Kidney (tissue), 22 donors: ENCODE measurements at places on chromosomes 11 and 22. TPM values are rescaled to one million over a fixed set of nuclear protein-coding genes. Genes with fewer than 3 reads are reported as not detected.
A peak's percentile ranks its signal among the peaks of the same experiment; 100 is the strongest.

GRCh38 chr11:13209379-13209778 lies 68.2 kb upstream of the BMAL1 start:
- no peak for DNase-seq
- no peaks in the 10 kb centered on the region for H3K36me3 ChIP-seq
- no peak overlapping the region for H3K4me3 ChIP-seq
- H3K27me3 ChIP-seq, result no peaks in the 10 kb centered on the region
- no peaks in the 10 kb centered on the region for H3K4me1 ChIP-seq

DNA sequence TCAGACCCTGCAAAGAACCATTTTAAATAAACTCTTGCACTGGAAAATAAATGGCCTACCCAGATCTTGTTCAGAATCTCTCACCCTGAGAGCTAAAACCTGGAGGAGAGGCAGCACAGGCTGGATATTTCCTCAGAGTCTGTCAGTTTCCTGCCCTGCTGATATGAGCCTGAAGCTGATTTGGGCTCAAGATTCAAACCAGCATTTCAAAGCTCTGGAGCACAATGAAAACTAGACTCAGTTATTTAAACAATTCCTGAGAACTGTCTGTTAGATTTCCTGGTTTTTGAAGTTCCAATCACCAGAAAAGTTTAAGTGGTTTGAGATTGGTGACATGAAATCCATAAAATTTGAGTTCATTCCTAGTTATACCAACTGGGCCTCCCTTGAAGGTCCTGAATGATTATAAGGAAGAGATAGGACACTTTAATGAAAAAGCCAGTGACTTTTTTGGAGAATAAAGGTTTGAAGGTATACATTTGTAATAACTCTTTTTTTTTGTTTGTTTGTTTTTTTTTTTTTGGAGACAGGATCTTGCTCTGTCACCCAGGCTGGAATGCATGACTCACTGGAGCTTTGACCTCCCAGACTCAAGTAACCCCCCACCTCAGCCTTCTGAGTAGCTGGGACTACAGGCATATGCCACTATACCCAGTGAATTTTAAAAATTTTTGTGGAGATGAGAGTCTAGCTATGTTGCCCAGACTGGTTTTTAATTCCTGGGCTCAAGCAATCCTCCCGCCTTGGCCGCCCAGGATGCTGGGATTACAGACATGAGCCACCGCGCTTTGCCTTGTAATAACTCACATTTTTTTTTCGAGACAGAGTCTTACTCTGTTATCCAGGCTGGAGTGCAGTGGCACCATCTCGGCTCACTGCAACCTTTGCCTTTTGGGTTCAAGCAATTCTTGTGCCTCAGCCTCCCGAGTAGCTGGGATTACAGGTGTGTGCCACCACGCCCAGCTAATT lies 8.0 kb upstream of the ESAM start:
- H3K36me3 ChIP-seq, result no peaks in the 10 kb centered on the region
- DNase-seq, result no peak
- H3K27me3 ChIP-seq, result no peaks in the 10 kb centered on the region
- H3K27ac ChIP-seq, result no peak overlapping the region
- H3K4me1 ChIP-seq, result no peaks in the 10 kb centered on the region

DNA sequence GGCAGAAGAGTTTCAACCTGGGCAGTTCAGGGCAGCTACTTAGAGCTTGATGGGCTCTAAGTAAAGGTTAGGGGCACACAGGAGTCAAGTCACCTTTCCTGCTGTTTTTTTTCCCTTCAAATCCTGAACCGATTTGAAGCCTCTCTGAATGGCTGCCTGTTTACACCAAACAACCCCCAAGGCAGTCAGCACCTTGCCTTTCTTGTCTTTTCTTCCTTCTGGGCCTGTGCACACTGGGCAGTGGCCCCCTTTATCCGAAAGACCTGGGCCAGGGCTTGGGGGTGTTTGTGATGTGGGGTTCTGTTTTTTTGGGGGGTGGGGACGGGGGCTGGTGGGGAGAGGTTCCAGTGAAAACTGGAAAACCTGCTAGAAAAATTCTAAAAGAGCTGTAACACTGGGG lies 4.3 kb downstream of the RSPH14 start:
- no peak overlapping the region for H3K27ac ChIP-seq
- peaks cover 10% of the 10 kb centered on the region for H3K4me1 ChIP-seq
- H3K4me3 ChIP-seq, result no peak overlapping the region
- no peaks in the 10 kb centered on the region for H3K36me3 ChIP-seq
- DNase-seq, result no peak
- no peaks in the 10 kb centered on the region for H3K27me3 ChIP-seq

GRCh38 chr11:89608234-89608966 lies 101.7 kb upstream of the TRIM77 start:
- H3K4me3 ChIP-seq, result no peak overlapping the region
- no peak overlapping the region for H3K27ac ChIP-seq
- H3K36me3 ChIP-seq, result no peaks in the 10 kb centered on the region
- DNase-seq, result no peak

GRCh38 chr11:2781408-2782274 lies 81.8 kb upstream of the KCNQ1OT1 start:
- no peak overlapping the region for H3K27ac ChIP-seq
- no peak overlapping the region for H3K4me3 ChIP-seq
- H3K36me3 ChIP-seq, result no peaks in the 10 kb centered on the region

GRCh38 chr11:113632981-113633380 lies 73.1 kb downstream of the TMPRSS5 start:
- H3K4me3 ChIP-seq, result no peak overlapping the region
- no peak for DNase-seq
- no peak overlapping the region for H3K27ac ChIP-seq
- no peaks in the 10 kb centered on the region for H3K4me1 ChIP-seq
- H3K27me3 ChIP-seq, result no peaks in the 10 kb centered on the region

GRCh38 chr11:129117595-129118350 lies 74.4 kb downstream of the ARHGAP32 start:
- no peaks in the 10 kb centered on the region for H3K4me1 ChIP-seq
- no peaks in the 10 kb centered on the region for H3K36me3 ChIP-seq
- H3K27ac ChIP-seq, result no peak overlapping the region
- peak; percentile 71 for DNase-seq

DNA sequence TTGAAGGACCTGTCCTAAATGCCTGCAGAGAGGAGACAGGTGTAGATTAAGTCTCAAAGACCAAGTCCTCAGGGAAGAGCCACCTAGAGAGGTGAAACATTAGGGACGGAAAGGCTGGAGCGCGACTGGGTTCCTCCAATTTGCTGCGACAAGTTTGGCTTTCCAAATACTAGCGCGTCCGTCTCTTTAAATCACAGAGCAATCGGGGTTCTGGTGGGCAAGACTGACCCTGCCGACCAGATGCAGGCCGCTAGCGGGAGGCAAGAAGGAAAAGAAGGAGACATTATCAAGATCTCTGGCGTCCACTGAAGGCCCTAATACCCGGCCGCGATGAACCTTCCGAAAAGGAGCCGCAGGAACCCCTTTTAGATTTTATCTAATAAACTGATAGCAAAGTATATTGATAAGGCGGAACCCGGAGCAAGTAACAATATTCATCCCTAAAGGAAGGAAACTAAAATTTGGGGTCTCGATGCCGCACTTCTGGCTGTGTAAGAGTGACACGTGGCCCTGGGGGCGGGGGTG lies 128.2 kb upstream of the C11orf58 start:
- no peak overlapping the region for H3K4me3 ChIP-seq
- no peaks in the 10 kb centered on the region for H3K36me3 ChIP-seq
- no peaks in the 10 kb centered on the region for H3K4me1 ChIP-seq
- no peak overlapping the region for H3K27ac ChIP-seq
- DNase-seq, result peak; percentile 37

- no peaks in the 10 kb centered on the region for H3K36me3 ChIP-seq
- no peaks in the 10 kb centered on the region for H3K27me3 ChIP-seq
- H3K4me1 ChIP-seq, result no peaks in the 10 kb centered on the region
Observed at GRCh38 chr11:66987158-66987620, 12.1 kb downstream of the C11orf86 start.

DNA sequence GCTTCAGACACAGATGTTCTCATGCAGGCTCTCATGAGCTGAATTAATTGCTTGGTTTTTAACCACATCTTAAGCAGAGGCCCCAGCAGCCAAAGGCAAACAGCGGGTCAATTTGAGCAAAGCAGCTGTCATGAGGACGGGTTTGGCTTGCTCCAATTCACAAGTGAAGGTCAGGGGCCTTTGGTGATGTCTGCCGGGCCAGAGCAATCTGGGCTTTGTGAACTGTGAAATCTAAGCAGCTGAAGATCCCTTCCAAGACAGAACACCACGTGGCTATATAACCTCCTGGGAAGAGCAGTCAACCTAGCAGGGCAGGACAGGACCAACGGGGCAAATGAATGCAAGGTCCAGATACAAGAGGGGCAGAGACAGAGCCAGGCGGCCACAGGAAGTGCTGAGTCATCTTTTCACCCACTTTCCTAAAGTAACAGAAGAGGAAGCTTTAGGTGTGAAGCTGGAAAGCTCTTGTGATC lies 187.3 kb upstream of the B3GAT1 start:
- DNase-seq, result peak; percentile 13
- H3K27me3 ChIP-seq, result no peaks in the 10 kb centered on the region
- H3K4me3 ChIP-seq, result no peak overlapping the region
- no peak overlapping the region for H3K27ac ChIP-seq
- no peaks in the 10 kb centered on the region for H3K4me1 ChIP-seq

DNA sequence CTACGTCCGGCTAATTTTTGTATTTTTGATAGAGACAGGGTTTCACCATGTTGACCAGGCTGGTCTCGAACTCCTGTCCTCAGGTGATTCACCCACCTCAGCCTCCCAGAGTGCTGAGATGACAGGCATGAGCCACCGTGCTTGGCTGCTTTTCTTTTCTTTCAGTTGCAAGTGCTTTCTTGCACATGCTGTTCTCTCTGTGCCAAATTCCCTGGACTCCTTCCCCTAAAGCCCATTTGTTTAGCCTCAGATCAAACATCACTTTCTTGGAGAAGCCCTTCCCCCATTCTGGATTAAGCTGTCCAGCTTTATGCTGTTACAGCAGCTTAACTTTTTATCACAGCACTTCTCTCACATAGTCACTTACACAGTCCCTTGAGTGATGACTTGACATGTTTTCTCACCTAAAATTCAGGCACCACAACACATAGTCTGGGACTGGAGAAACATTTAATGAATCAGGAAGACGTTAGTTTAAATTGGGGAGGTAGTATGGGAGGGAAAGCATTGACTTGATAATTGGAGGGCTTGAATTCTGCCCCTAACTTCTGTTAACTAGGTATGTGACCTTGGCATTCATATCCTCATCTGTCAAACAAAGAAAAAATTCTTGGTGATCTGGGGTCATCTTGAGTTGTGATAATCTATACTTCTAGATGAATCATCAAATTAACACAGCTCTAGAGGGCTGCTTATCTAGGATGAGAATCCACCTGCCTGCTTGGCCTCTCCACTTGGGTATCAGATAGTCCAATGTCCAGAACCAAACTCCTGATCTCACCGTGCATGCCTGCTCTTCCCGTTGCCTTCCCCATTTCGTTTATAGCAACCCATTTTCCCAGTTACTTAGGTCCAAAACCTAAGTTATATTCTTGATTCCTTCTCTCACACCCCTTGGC lies 18.4 kb downstream of the ACO2 start:
- no peaks in the 10 kb centered on the region for H3K4me1 ChIP-seq
- no peak for DNase-seq
- H3K4me3 ChIP-seq, result no peak overlapping the region
- no peaks in the 10 kb centered on the region for H3K36me3 ChIP-seq

- H3K4me3 ChIP-seq, result no peak overlapping the region
- no peaks in the 10 kb centered on the region for H3K27me3 ChIP-seq
- DNase-seq, result peak; percentile 36
- no peak overlapping the region for H3K27ac ChIP-seq
- H3K4me1 ChIP-seq, result no peaks in the 10 kb centered on the region
Observed at GRCh38 chr22:48076008-48076407, 1313.6 kb downstream of the TBC1D22A start.

GRCh38 chr11:20621679-20622078 lies 22.3 kb downstream of the SLC6A5 start:
- H3K27me3 ChIP-seq, result no peaks in the 10 kb centered on the region
- no peak for DNase-seq
- no peak overlapping the region for H3K27ac ChIP-seq
- H3K36me3 ChIP-seq, result no peaks in the 10 kb centered on the region
- H3K4me3 ChIP-seq, result no peak overlapping the region
- no peaks in the 10 kb centered on the region for H3K4me1 ChIP-seq

DNA sequence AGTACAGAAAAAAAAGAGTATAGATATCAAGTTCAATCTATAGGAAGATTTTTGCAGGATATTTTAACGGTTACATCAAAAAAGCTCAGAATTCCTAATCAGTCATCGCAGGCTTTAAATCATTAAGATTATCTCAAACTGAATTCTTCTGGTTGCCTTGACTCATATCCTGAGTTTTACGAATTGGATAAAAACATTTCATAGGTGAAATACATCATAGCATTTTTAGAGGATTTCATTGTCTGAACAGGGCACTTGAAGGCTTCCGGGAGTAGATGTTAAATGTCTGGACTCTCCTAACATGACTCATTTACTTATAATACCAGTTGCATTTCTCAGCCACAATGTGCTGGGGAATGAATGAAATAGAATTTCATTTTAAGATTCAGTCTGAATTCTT lies 2216.6 kb upstream of the RAG2 start:
- DNase-seq, result no peak
- H3K4me3 ChIP-seq, result no peak overlapping the region

DNA sequence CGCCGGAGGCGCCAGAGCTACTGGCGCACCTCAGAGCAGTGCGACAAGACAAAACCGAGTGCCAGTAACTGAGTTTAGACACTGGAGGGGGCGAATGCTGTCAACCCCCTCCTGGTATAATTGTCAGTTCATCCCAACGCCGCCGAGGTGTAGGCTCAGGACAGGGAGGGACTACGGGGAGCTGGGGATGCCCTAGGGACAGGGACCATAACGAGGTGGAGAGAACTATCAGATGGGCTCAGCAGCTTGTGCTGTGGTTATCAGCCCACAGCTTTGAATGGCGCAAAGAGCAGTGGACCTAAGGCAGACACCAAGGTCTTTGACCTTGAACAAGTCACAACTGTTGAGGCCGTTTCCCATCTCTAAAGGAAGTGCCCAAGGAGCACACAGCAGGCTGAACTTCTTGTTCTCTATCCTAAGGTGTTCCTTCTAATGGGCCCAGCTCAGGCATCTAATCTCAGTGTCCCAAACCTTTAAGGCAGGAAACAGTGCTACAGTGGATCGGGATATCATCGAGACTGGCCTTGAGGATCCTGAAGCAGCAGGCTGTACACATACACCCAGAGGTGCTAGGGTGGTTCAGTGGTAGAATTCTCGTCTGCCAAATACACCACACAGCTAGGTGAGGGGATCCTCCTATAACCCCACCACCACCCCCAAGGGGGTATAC lies 958 bp upstream of the TUT1 start:
- peaks cover 30% of the 10 kb centered on the region for H3K36me3 ChIP-seq
- peak overlapping the region; percentile 93 for H3K4me3 ChIP-seq
- H3K4me1 ChIP-seq, result peaks cover 4% of the 10 kb centered on the region
- H3K27ac ChIP-seq, result peak overlapping the region; percentile 91
- no peaks in the 10 kb centered on the region for H3K27me3 ChIP-seq

- H3K36me3 ChIP-seq, result no peaks in the 10 kb centered on the region
- no peaks in the 10 kb centered on the region for H3K27me3 ChIP-seq
- peaks cover 4% of the 10 kb centered on the region for H3K4me1 ChIP-seq
- peak; percentile 90 for DNase-seq
- H3K27ac ChIP-seq, result peak overlapping the region; percentile 71
Observed at GRCh38 chr22:17264321-17265052, 45.3 kb upstream of the ADA2 start.

- peaks cover 3% of the 10 kb centered on the region for H3K36me3 ChIP-seq
- H3K27me3 ChIP-seq, result no peaks in the 10 kb centered on the region
- no peak overlapping the region for H3K27ac ChIP-seq
- no peak for DNase-seq
- peaks cover 19% of the 10 kb centered on the region for H3K4me1 ChIP-seq
Observed at GRCh38 chr11:66715346-66716085, 13.5 kb downstream of the SPTBN2 start.

C22orf15 gene
- not detected for total RNA-seq

CSF2RB gene
- 11.4 TPM for total RNA-seq

ART5 gene
- not detected for total RNA-seq

OR52N4 gene
- 0.60 TPM for total RNA-seq
